ENCODE measurements at places on chromosomes 1 and 21.

- no peak for DNase-seq
Observed at GRCh38 chr1:3003039-3003940, 18.0 kb upstream of the ACTRT2 start.

DNA sequence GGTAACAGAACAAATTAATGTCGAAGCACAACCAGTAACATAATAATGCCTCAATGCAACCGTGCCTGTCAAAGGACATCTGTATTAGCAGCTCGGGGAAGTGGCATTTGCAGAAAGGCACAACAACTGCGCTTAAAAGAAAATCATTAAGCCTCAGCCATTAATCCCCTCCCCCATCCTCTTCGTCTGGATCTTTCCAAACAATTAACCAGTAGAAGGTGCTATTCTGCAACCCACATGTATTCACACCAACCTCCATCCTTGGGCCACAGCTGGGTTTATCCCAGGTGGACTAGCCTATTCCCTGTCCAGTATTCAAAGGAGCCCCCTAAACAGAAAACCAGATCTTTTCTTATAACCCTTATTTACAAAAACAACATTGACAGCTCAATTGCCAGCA, 2.6 kb downstream of the RERE start:
- DNase-seq, result no peak

DNA sequence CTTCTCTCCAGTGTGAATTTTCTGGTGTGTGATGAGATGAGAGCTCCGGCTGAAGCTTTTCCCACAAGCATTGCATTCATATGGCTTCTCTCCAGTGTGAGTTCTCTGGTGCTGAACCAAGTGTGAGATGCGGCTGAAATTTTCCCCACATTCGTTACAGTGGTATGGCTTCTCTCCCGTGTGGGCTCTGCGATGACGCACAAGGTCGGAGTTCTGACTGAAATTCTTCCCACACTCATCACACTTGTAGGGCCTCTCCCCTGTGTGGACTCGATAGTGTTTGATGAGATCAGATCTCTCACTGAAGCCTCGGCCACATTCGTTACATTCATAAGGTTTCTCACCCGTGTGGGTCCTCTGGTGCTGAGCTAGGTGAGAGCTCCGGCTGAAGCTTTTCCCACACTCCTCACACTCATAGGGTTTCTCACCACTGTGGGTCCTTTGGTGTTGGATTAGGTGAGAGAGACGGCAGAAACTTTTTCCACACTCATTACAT, 7.4 kb downstream of the ZNF436 start:
- DNase-seq, result no peak

DNA sequence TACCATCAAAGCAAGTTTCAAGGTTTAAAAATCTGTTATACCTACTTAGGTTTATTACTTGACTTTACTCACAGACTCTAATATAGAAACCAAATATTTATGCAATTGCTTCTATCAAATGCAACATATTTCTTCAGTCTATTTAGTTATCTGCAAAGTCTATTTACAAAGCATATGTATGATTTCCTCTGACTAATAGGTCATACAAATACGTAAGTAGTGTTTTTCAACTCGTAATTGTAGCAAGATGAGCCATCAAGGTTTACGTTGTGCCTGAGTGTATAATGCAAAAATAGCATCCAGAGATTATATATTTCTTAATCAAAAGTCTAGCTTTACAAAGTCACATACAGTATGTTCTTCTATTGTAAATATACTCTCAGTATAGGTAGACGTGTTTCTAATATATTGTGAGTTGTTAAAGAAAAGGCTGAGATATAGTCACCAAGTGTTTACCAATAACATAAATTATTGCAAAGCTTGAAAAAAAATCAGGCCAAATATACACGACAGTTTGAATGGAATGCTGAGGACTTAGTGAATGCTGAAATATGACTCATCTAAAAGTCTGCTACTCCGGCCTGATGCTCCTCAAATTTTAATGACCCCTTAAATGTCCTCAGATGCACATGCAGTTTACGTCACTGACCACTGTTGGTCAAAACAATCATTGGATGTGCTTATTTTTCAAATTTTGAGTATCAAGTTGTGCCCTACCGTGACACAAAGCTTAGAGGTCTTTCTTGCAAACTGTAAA, 48.4 kb downstream of the ADAMTS5 start:
- DNase-seq, result no peak

Data from activated naive CD4-positive, alpha-beta T cell treated with anti-CD3 and anti-CD28 coated beads, Interleukin-2, amount 50 U/mL, for 16 hours (primary cell).